GF-D8 (cell line): ENCODE measurements at places on chromosomes 3 and 15.

- DNase-seq: no peak
Observed at GRCh38 chr3:128256131-128256530, 102.8 kb downstream of the EEFSEC start.

DNA sequence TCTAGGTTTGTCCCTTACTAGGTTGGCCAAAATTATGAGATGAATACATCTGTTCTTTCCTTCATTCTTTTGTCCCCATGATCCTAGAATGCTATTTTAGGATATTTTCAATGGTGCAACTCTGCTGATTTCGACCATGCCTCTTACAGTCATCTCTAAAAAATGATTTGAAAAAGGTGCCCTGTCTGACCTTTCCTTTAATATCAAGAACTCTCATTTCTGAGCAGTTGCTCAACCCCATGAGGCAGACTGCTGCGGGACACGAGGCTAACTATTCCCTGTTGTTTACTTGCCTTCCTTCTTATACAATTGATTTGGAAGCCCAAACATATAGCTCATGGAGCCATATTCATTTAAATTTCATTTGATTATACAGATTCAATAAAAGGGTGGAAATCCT is 14.6 kb downstream of the PLSCR2 start:
- DNase-seq: no peak

GRCh38 chr3:99960123-99960878 is 142.6 kb downstream of the CMSS1 start:
- DNase-seq: no peak

DNA sequence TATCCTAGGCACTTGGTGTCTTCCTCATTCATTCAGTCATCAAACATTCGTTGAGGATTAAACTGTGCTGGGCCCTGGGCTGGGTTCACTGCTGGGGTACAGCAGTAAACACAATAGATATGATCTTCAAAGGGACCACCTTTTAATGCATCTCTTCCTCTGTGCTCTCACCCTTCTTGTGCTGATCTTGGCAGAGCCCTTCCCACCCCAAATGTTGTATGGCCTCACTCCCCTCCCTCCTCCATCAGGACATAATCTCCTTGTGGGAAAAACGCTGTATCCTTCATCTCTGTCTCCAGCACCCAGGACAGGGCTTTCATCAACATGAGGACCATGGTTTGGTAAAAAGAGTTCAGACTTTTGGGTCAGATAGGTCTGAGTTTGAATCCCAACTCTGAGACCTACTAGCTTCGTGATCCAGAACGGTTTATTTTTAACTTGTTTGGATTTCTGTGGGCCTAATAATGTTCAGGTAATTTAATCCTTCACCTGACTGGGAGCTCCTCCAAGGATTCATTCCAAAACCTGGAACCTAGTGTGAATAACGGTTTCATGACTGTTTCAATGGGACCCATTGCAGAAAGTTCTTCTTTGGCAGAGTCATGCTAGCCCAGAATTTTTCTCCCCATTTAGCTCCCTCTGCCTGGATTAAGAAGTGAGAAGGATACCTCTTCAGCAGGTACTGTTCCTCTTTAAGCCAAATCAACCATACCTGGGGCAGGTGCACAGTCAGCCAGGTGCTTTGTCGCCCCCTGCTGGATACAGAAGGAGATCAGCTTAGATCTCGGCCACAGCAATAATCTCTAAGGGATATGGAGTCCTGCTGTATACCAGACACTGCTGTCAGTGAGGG is 5.2 kb upstream of the WNT7A start:
- no peak for DNase-seq

- no peak for DNase-seq
Observed at GRCh38 chr3:40211579-40211978, 97.9 kb upstream of the EIF1B start.

GRCh38 chr3:58731673-58732072 is 65.1 kb upstream of the FAM3D start:
- DNase-seq: no peak
